ENCODE measurements at places on chromosomes 7 and 10. TPM values are rescaled to one million over a fixed set of nuclear protein-coding genes. Genes with fewer than 3 reads are reported as not detected.

The VWDE gene
- total RNA-seq = not detected

The PTF1A gene
- not detected for total RNA-seq

The OR6B1 gene
- not detected for total RNA-seq

The FAM171A1 gene
- total RNA-seq = 47.2 TPM

The TACR2 gene
- not detected for total RNA-seq

The CALML5 gene
- not detected for total RNA-seq

The ADAM22 gene
- total RNA-seq = 0.28 TPM

The PNLIP gene
- total RNA-seq = not detected

The PVRIG gene
- not detected for total RNA-seq

The DEPP1 gene
- total RNA-seq = 1.5 TPM

The FAM180A gene
- 5.0 TPM for total RNA-seq

The ICA1 gene
- not detected for total RNA-seq

The CASTOR2 gene
- 22.7 TPM for total RNA-seq

- DNase-seq = no peak
Measured at GRCh38 chr10:71957546-71958275, 6.5 kb upstream of the CHST3 start.

DNA sequence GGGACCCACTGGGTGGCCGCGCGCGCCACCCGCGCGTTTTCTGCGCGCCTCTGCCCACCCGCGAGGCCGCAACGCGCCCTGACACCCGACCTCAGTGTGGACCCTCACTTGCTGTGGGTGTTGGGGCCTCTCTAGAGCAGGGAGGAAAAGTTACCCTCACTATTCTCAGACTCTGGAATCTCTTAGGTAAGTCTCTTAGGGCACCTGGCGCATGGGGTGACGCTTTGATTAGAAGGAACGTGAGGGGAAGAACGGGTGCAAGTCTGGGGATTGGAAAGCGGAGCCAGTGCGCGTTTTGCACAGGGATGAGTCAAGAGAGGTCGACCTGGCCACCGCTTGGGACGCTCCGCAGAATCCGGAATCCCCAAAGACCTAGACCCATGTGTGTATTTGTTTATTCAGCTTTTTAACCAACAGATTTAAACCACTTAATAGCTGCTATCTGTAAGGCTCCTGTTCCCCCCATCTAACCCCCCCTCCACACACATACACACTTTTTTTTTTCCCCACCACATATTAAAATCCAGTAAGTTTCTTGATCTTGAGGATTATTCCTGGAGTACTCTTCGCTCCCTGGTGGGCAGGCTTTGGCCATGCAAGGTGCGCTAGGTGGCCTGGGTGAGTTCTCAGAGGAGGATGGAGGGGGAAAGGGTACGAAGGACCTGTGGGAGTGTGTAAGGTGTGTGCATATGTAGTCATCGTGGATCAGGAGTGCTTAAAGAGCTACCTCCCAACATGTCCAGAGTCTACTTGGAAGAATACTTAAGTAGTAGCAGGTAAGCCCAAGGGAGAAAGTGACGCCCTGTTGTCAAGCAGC lies 169.1 kb upstream of the PPP1R3A start:
- DNase-seq = no peak

GRCh38 chr10:50216418-50216817 lies 34.9 kb downstream of the ASAH2 start:
- DNase-seq = no peak

- no peak for DNase-seq
Measured at GRCh38 chr7:114086537-114086913, 167.7 kb upstream of the PPP1R3A start.

- no peak for DNase-seq
Measured at GRCh38 chr7:81256991-81257390, 338.1 kb upstream of the SEMA3C start.

DNA sequence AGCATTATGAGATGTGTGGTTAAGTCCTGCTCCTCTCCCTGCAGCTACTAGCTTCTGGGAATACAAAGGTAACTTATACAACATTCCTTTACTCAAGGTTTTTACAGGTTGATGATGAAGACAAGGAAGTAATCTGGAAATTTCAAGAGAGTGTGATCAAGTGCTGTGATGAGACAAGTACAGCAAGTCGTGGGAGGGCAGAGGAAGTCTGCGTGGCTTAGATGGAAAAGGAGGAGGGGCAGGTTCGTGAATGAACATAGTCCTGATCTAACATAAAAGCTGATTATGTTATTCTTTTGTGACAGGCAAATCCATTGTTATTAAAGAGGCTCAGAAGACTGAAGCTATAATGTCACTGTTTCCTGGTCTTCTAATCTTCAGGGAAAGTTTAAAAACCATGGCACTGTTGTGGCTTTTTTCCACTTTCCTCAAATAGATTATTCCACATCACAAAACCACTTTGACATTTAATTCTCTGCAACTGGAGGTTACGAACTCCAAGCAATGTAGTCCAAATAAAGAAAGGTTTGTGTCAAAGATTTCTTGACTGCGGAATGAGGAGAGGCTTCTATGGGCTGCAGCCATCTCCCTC lies 84.1 kb downstream of the CPXM2 start:
- DNase-seq = no peak

GRCh38 chr10:48609441-48609840 lies 4.6 kb upstream of the ARHGAP22 start:
- DNase-seq = no peak

DNA sequence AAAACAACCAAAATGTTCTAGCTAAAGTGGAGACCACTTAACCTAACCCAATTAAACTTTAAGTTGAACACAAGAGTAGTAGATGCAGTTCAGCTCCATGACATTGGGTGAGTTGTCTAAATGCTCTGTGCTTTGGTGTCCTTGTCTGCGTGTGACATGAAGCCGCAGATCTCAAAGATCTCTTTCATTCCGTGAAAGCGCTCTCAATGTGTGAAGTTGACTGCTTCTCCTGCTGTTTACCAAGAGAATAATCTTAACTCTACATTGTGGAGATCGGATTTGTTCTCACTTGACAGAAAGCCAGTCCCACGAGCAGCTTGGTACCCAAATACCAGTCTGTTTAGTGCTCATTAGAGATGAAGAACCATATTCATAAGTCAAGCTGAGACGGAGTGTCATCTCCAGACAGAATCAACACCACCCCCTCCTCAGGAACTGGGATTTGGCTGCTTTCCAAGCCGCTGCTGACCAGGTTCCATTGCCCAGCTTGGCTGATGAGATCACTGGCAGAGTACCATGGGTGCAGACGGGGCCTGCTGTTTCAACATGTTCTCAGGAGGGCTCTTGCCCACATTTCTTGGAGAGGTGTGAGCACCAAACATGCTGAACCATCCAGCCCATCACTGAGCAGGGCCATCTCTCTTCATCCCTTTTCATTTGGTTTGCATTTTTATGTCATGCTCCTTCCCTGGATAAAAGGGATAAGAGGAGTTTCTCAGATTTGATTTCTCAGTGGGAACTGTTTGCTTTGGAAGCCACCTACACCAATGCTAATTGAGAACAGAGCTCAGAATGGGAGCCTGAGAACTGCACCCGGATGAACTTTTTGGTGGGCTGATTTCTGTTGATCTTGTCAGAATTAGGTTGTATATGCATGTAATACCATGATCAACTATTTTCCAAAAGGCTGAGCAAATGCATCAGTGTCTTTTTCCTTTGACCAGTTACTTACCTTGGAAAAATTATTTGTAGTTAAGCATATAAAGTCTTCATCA lies 95.8 kb upstream of the AGBL3 start:
- no peak for DNase-seq

DNA sequence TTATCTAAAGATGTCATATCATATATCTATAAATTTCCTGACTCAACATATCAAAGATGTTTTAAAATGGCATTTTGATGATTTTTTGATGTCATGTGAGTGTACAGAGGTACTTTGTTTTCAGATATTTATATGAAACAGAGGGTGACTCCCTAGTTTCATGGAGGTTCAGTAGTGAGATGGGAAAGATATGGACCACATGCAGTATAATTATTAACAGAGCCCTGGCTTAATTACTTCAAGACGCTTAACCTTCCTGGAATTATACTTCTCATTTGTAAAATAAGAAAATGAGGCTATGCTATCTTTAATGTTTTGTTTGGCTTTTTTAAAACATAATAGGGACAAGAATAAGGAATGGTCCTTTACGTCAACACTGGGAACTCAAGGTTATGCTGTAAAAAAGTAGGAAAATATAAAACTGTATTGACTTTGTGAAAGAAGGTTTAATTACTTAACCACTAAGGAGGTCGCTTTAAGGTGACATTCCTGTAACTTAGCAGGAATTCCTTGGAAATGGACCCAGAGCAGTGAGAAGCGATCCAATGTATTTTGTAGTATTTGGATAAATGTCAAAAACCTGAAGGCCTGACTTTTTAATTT lies 821.0 kb upstream of the IGFBP3 start:
- DNase-seq = no peak

- peak; percentile 61 for DNase-seq
Measured at GRCh38 chr10:124992462-124993344, 50.8 kb downstream of the ZRANB1 start.

- DNase-seq = peak; percentile 33
Measured at GRCh38 chr7:46859963-46860475, 721.9 kb downstream of the TNS3 start.

GRCh38 chr7:143504937-143505297 lies 27.2 kb downstream of the TAS2R41 start:
- DNase-seq = no peak

DNA sequence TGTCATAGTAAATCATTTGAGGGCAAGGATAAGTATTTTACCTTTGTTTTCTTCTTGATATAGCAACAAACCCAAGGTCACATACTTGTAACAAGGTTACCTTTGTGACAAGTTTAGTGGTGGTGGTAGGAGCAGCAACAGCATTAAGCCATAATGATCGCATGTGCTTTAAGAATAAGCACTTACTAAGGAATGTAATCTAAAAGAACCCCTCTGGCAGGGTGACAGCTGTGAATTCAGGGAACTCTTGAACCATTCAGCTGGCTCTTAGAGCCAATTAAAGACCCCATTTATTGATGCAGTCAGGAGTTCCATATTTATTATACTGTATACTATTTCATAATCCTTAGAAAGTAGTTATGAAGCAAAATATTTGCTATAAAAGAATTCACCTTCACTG lies 370.8 kb downstream of the EXOC4 start:
- no peak for DNase-seq

- no peak for DNase-seq
Measured at GRCh38 chr10:22670788-22671187, 43.6 kb downstream of the PIP4K2A start.

GRCh38 chr10:92691591-92692079 lies 1.9 kb downstream of the HHEX start:
- DNase-seq = no peak

DNA sequence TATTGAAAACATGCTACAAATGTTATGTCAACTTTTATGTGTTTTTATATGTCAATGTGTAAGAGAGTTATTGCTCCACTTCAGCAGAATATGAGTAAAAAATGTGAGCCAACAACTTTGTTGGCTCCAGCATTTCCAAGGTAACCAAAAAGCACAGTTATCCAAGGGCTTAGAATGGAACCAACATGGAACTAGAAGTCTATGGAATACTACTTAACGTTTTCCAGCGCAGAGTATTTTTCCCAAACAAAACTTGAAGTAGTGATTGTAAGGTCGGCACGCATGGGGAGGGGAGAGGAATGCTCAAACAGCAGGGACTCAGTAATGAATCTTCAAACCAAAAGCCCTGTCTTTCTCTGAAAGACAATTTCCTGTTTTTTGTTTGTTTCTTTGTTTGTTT lies 45.0 kb upstream of the TSPAN13 start:
- peak; percentile 56 for DNase-seq

DNA sequence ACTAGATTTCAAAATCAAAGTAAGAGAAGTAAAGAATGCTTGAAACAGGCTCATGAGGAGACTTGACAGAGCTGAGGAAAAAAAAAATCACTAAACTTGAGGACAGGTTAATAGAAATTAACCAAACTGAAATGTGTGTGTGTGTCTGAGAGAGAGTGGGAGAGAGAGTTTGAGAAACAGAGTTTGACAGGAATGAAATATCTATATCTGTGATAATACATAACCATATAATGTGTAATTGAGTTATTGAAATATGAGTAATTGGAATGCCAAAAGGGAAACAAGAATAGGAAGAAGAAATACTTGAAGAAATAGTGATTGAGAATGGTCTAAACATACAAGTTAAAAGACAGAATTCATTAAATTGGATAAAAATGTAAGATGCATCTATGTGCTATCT lies 268.0 kb upstream of the CHRM2 start:
- no peak for DNase-seq

DNA sequence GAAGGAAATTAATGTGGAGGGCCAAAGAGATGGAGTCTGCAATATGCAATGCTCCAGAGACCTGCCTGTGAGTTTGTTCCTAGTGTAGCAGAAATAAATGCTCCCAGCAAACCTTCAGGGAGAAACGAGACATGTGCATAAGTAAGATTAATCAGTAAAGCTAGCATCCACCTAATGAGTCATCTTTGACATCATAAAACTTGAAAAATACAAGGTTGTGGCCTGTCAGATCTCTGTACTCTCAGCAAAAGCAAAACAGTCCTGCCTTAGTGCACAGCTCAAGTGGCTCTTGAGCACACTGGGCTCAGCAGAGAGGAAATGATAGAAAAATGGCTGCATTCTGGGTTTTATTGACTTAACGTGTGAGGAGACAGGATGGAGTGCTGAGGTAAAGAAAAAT lies 32.5 kb upstream of the ERCC6 start:
- peak; percentile 45 for DNase-seq

- DNase-seq = no peak
Measured at GRCh38 chr7:55478700-55479099, 93.6 kb downstream of the VOPP1 start.
